Activated CD8-positive, alpha-beta memory T cell treated with anti-CD3 and anti-CD28 coated beads, Interleukin-2, amount 10 ng/mL, durations not matched to agents 7 days and 5 days (primary cell): ENCODE measurements at places on chromosomes 3 and 15.

DNA sequence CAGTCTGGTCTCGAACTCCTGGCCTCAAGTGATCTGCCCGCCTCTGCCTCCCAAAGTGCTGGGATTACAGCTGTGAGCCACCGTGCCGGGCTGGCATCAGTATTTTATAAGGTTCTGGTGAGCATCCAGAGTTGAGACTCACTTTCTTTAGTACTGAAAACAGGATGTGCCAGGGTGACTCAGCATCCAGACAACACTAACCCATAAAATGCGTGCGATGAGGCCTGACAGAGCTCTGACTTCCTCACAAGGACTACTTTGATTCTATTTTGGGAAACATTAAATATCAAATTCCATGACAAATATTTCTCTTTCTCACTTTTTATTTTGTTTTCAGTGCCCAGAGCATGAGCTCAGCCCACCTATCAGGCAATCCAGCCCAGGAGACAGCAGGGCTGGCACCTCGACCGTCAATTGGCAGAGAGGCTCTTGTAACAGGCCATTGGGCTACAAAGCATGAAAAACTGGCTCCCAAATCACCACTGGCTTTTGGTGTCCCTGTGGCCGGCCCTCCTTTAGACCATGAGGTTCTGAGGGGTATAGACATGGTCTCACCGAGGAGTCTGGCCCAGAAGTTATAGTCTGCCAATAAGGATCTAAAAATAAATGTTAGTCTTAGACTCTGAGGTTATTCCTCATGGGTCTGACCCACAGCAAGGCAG, 75.0 kb downstream of the FEM1B start:
- DNase-seq: peak; percentile 58

DNA sequence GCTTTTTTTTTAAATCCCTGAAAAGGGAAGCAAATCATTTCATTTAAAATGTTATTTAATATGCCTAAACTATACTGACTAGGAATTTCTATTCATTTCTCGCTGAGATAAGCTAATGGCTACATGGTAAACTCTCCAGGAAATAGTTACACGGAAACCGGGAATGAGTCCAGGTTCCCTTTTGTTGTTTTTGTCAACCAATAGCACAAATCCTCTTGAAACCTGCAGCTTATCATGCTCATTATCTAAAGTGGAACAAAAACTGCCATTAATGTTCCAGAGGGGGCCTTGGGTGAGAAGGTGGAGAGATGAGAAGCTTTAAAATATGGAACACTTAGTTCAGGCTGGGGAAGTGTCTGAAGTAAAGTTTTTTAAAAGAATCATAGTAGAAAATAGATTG, 113.5 kb upstream of the ALCAM start:
- no peak for DNase-seq

- DNase-seq: no peak
Measured at GRCh38 chr3:72058493-72059081, 273.6 kb upstream of the PROK2 start.

- DNase-seq: no peak
Measured at GRCh38 chr3:180265551-180265950, 228.8 kb upstream of the PEX5L start.

- DNase-seq: no peak
Measured at GRCh38 chr3:31953091-31953490, 28.0 kb downstream of the OSBPL10 start.

GRCh38 chr15:82810890-82811426, 1.5 kb downstream of the WHAMM start:
- DNase-seq: peak; percentile 68

- DNase-seq: peak; percentile 84
Measured at GRCh38 chr15:70512772-70513362, 250.5 kb downstream of the UACA start.

GRCh38 chr3:27456554-27456953, 27.6 kb downstream of the SLC4A7 start:
- DNase-seq: no peak

- no peak for DNase-seq
Measured at GRCh38 chr3:94162700-94163099, 99.8 kb downstream of the NSUN3 start.

GRCh38 chr15:96330450-96331143, at the start of gene NR2F2:
Gene NR2F2, plus strand, starts transcription at chr15:96330700. Its CDS starts 1,406 bp downstream, at chr15:96332106.
- DNase-seq: peak; percentile 61
